ENCODE measurements at places on chromosomes 1 and 21.

- DNase-seq: no peak
These were observed 32.0 kb downstream of the DUSP10 start for GRCh38 chr1:221709854-221710253.

DNA sequence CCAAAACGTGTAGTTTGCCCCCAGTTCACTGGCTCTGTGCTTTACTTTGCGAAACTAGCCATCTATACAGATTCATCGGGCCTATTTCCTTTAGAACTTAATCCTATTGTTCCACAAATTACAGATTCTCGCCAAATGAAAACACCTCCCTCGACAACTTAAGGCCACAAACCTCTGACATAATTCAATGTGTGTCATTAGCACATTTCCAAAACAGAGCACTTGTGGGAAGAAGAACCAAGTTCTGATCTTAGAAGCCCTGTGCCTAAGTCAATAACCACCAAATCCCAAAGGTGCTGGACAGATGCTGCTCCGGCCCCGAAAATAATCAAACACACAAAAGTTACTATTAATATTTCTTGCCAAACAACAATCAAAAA is 93.9 kb downstream of the SLC45A1 start:
- no peak for DNase-seq

DNA sequence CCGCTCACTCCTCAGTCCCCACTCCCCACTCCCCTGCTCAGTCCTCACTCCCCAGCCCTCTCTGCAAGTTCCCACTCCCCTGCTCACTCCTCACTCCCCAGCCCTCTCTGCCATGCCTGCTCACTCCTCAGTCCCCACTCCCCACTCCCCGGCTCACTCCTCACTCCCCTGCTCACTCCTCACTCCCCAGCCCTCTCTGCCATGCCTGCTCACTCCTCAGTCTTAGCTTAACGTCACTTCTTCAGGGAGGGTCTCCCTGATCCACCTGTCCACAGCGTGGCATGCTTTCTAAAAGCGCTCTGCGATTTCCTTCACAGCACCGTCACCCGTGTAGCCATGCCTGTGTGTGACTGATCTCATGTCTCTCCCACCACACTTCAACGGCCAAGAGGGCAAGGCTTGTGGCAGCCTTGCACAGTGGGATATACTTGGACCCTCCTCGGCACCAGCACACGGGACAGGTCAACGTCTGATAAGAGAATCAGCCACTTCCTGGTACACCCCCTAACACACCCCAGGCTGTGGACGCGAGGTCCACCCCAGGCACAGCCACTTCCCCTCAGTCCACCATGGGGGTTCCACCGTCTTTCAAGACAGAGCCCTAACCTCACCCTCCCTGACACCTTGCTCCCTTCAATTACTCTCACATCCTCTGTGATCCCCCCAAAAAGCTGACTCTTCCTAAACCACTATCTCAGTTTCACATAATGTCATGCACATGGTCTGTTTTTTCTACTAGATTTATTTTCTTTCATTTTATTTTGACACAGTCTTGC is 14.0 kb downstream of the PRDM15 start:
- DNase-seq: no peak

DNA sequence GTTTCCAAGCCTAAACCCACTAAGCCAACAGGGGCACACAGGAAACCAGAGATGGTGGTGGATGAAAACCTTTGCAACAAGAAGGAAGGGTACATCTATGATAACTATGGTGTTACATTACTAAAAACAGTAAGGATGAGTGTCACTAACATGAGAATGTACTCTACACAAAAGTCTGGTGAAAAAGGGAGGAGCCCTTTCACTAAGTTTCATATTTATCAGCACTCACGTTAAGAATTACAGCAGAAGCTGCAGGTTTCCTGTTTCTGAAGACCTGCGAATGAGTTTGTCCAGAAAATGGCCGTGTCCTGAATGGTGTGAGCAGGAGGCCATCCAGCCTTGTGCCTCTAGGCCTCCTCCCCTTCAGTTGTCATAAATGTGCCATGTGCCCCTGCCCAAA is 17.8 kb downstream of the ABCG1 start:
- no peak for DNase-seq

GRCh38 chr1:198873696-198874230 is 234.9 kb downstream of the PTPRC start:
- no peak for DNase-seq

GRCh38 chr21:34882719-34883131 is 166.4 kb downstream of the RUNX1 start:
- no peak for DNase-seq

- no peak for DNase-seq
These were observed 21.8 kb downstream of the RXRG start for GRCh38 chr1:165423136-165423535.

GRCh38 chr1:91693557-91693956 is 192.4 kb downstream of the TGFBR3 start:
- DNase-seq: no peak

GRCh38 chr1:187862506-187862905 is 1033.8 kb downstream of the PLA2G4A start:
- no peak for DNase-seq

- DNase-seq: no peak
These were observed 506.9 kb downstream of the PTPRU start for GRCh38 chr1:29743264-29743663.

DNA sequence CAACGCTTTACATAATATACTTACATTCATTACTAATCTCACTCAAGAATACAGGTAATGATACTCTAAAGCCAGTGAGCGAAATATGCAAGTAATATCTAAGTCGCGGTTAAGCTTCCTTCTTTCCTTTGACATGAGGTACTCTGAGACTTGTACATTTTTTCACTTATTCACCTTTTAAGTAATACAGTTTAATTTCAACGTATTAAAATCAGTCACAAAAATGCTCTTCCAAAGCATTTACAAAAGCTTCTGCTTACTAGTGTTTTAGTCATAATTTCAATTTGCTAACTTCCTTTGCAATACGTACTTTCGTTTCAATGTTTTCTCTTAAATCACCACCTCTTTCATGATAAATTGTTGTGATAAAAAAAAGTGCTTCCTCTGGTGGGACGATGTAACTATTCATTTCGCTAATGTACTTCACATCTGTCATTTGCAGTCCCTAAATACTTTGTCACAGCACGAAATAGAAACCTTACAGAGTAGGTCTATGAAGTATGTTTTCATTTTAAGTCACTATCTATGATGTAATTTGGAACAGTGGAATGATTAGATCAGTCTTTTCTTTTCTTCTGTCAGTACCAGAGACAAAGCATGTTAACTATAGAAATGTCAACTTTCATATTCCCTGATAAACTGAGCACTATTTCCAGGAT is 34.0 kb upstream of the ADGRL4 start:
- DNase-seq: no peak

- DNase-seq: no peak
These were observed 34.1 kb downstream of the CFAP74 start for GRCh38 chr1:1969505-1969900.

DNA sequence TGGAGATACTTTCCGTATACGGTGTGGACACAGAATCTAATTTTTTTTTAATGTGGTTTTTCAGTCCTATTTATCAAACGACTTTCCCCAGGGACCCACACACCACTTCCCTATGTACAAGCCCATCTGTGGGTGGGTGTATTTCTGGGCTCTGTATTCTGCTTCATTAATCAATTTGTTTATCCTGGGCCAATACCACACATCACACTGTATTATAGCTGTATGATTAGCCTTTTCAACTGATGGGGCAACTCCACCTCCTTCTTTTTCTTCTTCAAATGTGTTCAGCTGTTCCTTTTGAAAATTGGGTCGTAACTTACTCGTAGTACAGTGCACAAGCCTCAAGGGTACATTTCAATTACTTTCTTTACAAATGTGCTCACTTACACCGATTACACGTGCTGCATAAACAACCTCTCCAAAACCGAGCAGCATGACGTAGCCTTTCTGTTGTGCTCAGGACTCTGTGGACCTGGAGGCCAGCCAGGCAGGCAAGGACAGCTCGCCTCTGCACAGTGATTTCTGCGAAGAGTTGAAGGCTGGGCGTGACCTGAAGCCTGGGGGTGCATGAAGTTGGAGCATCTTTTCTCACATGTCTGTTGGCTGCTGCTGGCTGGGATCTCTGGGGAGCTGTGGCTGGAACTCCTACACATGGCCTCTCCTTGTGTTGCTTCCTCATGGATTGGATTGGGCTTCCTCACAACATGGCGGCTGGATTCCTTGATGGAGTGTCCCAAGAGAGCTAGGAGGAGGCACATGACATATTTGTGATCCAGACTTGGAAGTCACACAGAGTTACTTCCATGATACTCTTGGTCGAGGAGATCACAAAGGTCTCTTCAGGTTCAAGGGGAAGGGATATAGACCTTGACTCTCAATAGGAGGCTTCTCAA is 126.5 kb downstream of the CRYAA start:
- no peak for DNase-seq

DNA sequence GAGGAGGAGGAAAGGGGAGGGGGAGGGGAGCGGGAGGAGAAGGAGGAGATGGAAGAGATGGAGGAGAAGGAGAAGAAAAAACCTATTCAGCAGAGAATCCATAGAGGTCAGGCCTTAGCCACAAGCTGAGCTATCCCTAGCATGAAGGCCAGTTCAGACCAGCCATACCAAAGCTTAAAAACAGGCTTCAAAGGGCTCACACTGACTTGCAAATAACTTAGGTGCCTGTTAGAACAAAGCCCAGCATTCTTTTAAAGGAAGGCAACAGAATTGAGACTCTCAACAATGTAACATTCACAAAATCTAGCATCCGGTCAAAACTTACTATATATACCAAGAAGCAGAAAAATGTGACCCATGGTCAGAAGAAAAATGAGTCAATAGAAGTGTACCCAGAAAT is 43.6 kb upstream of the IFFO2 start:
- no peak for DNase-seq

DNA sequence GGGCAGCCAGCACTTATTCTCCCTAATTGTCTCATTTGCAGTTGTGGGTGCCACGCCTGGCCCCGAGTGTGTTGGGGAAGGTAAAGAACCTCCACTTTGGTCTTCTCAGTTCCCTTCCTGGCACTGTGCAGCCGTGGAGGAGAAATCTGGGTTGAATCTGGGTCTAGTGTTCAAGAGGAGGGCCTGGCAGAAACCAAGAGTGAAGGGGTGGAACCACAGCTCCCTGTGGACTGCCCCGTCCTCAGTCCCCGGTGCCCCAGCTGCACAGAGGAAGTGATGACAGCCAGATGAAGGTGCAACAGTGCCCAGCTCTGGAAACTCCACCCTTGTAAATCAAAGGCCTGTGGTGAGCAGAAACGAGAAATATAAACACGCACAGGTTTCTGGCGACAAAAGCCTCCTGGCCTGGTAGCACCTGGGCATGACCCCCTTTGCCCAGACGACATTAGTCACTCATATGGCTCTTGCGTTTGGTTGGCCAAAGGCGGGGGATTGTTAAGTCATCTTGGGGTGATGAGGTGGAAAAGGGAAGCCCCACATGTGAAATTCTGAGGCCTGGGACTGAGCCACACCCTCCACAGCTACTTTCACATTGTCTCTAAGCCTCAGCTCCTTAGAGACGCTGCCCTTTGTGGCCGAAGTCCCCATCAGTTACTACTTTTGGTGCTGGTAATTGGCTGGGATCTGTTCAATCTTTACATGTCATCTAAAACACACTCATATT is 4.2 kb upstream of the ECE1 start:
- DNase-seq: no peak

DNA sequence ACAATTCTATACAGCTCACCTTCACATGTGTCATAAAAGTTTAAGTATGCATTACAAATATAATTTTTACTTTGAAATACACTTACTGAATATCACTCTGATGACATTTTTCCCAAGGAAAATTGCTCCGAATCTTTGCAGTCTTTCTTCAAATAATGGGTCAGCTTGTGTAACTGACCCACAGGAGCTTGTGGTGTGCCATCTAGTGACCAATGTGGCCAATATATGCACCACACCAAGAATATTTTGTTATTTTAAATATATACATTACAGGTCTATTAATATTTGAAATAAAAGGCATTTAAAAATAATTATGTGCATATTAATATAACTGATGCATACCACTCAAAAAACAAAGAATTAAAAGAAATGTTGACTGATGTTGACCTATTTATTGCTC is 271.4 kb downstream of the TBX15 start:
- no peak for DNase-seq

DNA sequence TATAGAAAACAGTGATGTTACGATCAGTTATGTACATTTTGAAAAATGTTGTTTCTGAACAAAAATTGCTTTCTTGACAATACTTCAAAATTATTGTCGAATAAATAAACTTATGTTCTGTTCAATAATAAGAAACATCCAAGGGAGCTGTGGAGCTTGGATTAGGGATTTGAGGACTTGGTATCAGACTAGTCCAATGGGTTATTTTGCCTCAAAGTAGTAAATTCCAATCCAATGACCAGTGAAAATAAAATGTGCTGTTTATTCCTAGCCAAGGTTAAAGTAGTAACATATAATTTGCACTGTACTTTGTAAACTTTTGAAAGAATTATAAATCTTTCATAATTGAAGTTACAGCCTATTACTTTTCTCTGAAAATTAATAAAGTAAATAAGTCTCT is 79.1 kb upstream of the IVNS1ABP start:
- no peak for DNase-seq

- no peak for DNase-seq
These were observed 21.4 kb downstream of the AHCYL1 start for GRCh38 chr1:110005971-110006370.

DNA sequence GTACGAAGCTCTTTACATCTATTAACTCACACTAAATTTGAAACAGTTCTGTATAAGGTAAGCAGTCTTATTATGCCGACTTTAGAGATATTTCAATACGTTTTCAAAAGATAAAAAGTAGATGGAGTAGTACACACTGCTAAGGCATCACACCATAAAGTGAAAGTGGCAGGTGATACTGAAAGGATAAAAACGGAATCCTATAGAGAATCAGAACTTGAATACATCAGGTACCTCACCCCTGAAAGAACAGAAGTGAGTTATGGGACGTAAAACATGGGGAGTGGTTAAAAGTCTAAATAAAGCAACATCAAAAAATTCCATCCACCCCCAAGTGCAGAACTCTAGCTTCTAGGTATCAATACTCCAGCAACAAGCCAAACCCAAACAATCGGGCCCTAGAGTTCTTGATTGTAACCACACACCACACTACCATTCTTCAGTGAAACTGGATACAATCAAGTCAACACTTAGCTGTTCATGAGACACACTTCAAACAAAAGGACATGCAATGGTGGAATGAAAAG is 142.6 kb downstream of the SMYD3 start:
- no peak for DNase-seq

DNA sequence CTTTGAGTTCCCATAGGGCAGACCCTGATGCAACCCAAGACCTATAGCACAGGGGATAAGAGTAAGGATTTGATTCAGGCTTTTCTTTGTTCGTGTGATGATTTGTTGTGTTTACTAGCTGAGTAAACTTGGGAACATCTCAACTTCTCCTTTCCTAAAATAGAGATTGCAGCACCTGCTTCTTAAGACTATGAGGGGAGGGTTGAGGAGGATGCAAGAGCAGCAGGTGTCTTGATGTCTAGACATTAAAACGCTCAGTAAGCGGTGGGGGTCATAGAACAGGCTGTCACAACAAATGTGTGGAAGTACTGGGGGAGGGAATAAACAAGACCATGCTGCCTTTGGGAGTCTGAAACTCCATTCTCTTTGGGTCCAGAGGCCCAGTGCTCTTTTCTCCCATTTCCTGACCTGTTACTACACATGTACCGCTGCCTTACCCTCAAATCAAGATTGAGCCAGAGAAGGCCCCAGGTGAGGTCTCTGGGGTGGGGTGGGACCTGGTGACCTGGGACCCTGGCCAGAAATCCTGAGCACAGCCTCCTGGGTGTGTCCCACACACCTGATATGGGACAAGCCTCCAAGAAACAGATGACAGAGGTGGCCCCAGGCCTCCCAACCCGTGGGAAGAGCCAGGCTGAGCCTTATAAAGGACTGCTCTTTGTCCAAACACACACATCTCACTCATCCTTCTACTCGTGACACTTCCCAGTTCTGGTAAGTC is at the start of gene S100A7A:
Gene S100A7A (plus strand): TSS at position 671 of the 721 bp plus-strand sequence. CDS start 1,563 bp downstream, outside the sequence.
- no peak for DNase-seq

GRCh38 chr1:152970495-152970894 is at the start of gene SPRR4:
Gene SPRR4 (plus strand): TSS chr1:152970648. CDS start chr1:152971891, 1,243 bp downstream.
- DNase-seq: no peak
